Stimulated activated CD4-positive, alpha-beta T cell treated with anti-CD3 and anti-CD28 coated beads, Interleukin-2, amount 100 ng/mL, for 24 hours (primary cell): ENCODE measurements at places on chromosomes 3 and 15.

GRCh38 chr15:74777769-74778598, 3.9 kb upstream of the CSK start:
- no peak for DNase-seq

GRCh38 chr3:131386429-131387165, 5.0 kb downstream of the NUDT16 start:
- peak; percentile 19 for DNase-seq

DNA sequence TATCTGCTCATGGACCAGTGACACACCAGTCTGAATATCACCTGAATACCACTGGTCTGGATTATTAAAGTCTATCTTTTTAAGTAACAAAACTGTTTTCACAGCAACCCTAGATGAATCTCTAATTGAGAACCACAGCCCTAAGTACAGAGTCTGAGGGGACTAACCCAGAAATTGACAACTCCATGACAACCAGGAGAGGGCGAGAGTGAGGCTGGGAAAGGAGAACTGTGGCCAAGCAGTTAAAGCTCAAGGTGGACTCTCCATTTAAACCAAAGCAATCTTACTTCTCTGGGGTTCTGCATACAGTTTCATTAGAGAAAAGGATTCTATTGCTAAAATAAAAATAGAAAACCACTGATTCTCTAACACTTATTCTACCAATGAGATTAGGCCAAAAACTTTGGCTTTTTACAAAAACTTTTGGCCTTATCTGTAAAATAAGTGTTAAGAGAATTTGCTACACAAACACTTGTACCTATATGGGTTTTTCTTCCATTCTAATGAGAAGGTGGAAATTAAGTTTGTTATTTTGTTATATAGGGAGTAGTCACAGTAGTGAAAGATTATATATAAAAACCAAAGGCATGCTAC, 11.4 kb downstream of the NEK10 start:
- DNase-seq: peak; percentile 59

DNA sequence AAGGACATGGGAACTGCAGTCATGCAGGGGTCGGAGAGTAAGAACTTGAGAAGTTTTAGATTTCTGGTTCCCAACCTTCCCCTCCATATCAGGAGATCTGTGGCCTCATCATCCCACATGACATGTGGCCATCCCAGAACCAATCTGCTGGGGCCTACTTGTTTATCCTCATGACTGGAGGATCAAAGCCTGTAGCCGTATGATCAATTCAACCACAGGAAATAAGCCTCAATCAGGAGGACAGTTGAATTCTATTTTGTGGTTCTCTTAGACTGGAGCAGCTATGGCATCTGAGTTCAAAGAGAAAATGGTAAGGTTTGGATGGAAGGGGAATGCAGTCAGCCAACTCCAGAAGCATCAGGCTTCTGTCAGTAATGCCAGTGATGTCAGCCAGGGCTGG, 57.2 kb downstream of the IL16 start:
- DNase-seq: no peak

- DNase-seq: no peak
Measured at GRCh38 chr3:139252719-139253118, 91.1 kb upstream of the MRPS22 start.

GRCh38 chr3:16511681-16512434, 1.6 kb downstream of the RFTN1 start:
- DNase-seq: peak; percentile 74

- DNase-seq: no peak
Measured at GRCh38 chr3:156974931-156975330, 148.8 kb downstream of the LEKR1 start.

GRCh38 chr3:71428841-71429596, 154.5 kb downstream of the FOXP1 start:
- no peak for DNase-seq

- DNase-seq: no peak
Measured at GRCh38 chr3:99467420-99467819, 171.0 kb upstream of the COL8A1 start.

- DNase-seq: no peak
Measured at GRCh38 chr3:88259045-88259444, 109.3 kb downstream of the C3orf38 start.

GRCh38 chr3:36904641-36905040, 40.2 kb downstream of the TRANK1 start:
- DNase-seq: no peak

DNA sequence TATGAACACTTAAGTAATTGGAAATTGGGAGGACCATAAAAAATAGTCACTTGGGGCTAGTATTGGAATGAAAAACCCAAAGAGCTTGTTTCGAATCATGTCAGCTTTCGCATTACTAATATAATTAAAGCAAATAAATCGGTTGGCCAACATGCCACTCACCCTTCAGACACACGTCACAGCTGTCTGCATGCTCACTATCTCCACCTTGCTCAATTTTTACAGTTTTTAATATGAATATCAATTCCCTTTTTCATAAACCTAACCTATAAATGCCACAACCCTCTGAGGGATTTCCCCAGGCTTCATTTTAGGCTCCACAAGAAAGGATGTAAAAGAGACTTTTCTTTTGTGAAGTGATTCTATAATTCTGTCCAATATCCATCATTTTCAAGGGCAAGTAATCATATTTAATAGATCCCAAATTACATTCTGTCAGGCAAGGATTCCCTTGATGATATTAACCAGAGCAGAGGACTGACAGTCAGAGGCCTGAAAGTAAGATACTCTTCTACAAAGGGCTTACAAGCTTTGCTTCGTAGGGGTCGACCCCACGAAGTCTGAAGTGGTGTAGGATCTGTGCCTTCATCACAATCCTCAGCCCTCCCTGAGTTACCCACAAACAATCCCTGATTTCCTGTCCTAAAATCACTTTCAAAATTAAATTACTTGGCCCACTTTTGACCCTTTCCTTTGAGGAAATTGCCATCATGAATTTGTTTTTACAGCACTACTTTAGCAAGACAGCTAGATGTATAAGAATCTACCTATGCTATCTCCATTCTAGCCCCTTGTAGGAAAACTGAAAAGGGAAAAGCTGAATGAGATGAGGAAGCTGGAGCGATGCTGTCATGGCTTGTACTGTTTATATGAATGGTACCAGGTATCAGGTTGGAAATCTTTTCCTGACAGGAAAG, 44.5 kb downstream of the NANOGP8 start:
- no peak for DNase-seq

GRCh38 chr3:13013994-13014754, 59.1 kb downstream of the IQSEC1 start:
- DNase-seq: peak; percentile 58

GRCh38 chr15:71885390-71885789, 75.0 kb downstream of the NR2E3 start:
- DNase-seq: no peak

GRCh38 chr3:52190294-52191074, 7.5 kb upstream of the ALAS1 start:
- no peak for DNase-seq
